Activated CD4-positive, alpha-beta T cell treated with anti-CD3 and anti-CD28 coated beads for 24 hours (primary cell): ENCODE measurements at places on chromosomes 4 and X.

- DNase-seq: no peak
These were observed 12.9 kb upstream of the CENPVL1 start for GRCh38 chrX:51697397-51697796.

GRCh38 chr4:107037199-107037584 lies 1.1 kb upstream of the DKK2 start:
- DNase-seq: no peak

DNA sequence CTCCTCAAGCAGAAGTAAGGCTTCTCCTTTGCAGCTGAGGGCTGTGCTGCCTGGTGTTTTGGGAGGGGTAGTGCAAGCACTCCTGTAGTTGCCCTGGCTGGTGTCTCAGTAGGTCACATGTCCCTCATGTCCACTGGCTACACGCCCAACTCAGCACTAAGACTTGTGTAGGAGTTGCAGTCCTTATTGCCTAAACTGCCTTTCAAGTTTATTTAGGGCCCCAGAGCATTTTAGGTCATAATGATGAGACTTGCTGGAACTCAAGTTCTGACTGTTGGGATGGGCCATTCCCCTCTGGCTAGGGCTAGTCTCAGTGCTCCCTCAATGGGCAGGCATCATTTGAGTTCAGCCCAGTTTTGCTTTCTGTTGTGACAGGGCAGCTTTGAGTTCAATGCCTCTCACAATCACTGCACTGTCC lies 44.1 kb downstream of the PPM1K start:
- DNase-seq: no peak

DNA sequence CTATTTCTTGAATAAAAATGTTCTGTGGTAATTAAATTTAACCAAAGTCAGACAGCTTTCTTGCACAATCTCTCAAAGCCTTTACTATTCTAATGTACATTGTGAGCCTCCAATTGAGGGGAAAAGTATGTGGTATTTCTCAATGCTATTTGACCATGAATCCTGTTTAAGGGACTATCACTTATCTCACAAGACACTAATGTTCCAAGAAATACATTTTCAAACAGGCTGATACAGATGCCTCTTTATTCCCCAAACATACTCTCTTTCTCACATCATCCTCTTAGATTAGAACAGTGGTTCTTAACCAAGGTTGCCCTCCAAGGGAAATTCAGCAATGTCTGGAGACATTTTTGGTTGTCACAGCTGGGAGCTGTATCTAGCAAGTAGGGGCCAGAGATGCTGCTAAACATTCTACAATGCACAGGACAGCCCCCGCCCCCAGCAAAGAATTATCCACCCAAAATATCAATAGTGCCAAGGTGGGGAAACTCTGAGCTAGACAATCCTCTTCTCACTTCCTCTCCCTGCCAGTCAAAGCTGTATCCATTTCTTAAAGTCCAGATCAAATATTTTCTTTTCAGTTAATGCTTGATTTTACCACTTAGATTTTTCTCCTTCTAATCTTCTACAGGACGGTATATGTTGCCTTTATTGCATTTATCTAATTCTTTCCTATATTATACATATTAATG lies 129.2 kb upstream of the TRIM2 start:
- DNase-seq: no peak

DNA sequence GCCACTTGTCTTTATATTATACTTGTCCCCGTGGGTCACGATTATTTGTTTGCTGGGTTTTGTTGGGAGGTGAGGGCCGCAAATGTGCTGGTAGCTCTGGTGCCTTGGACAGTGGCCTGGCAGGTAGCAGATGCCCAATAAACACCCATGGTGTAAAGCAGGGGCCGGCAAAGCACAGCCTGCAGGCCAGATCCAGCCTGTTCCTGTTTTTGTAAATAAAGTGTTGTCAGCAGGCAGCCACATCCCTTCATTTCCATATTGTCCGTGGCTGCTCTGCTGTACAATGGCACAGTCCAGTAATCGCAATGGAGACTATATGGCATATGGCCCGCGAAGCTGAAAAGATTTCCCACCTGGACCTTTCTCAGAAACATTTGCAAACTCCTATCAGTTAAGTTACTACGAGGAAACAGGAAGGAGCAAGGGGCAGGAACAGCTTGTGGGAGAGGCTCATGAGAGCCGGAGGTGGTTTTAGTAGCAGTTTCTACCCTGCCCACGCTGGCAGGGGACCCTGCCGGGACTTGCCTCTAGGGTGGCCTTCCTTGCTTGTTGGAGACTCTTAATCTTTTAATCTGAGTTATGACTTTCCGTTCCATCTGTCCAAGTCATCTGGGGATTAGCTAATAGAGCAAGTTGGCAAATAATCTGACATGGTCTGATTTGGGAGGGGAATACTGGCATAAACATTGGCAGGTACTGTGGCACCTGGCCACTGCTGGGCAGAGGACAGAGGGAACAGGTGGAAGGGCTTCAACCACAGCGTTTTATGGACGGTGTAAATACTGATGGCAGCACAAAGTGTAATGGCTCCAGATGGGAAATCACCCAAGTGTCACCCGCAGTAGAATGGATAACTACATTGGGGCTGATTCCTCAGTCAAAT lies 19.6 kb downstream of the CLCN4 start:
- DNase-seq: no peak

DNA sequence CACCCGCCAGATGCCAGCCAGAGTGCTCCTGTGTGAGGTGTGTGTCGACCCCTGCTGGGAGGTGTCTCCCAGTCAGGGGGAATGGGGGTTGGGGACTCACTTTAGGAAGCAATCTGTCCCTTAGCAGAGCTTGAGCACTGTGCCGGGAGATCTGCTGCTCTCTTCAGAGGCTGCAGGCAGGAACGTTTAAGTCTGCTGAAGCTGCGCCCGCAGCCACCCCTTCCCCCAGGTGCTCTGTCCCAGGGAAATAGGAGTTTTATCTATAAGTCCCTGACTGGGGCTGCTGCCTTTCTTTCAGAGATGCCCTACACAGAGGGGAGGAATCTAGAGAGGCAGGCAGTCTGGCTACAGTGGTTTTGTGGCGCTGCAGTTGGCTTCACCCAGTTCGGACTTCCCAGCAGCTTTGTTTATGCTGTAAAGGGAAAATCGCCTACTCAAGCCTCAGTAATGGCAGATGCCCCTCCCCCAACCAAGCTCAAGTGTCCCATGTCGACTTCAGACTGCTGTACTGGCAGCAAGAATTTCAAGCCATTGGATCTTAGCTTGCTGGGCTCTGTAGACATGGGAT lies 80.8 kb downstream of the CCSER1 start:
- no peak for DNase-seq

DNA sequence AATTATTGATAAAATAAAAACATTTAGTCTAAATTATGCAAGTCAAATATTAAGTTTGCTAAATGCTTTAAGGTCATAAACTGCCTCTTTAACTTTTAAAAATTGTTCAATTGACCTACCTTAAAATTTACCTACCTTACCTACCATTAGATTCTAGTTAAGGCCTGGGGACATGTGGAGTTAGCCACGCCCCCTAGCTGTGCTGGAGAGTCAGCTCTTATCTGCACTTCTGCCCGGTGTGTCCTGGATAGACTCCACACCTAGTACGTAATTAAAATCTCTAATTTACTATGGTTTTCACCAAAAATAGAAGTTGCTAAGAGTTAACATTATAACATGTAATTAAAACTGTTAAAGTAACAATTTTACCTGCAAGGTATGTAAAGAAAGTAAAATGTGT lies 22.7 kb downstream of the TENM3 start:
- no peak for DNase-seq

DNA sequence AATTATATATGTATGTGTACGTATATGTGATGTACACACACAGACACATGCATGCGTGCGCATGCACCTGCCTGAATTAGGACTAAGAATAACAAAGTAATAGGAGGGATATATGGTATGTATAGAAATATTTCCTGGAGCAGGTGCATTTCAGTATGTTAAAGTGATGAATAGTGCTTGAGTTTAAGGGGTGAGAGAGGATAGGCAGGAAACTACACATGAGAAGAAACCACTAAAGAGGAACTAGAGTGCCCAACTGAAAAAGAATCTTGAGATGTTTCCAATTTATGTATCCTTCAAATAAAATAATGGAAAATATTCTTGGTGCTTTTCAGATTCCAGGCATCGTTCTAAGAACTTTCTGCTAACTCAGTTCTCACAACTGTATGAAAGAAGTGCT lies 52.6 kb upstream of the UNC5C start:
- DNase-seq: no peak

- DNase-seq: no peak
These were observed 191.7 kb downstream of the TLL1 start for GRCh38 chr4:166064721-166065120.

DNA sequence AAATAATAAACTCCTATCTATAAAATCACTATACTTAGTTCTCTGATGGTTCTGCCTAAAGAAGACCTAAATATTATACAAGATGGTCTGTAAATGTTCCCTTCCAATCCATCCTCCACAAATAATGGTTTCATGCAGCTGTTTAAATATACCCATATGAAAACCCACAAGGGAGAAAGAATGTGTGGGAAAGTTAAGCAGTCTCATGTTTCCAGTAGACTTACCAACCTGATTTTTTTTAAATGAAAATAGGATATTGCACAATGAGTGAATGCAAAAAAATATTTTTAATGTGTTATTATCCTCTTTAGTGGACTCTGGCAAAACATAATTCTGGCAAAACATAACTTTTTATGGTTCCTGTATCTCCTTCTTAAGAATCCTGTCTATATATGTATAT lies 23.3 kb downstream of the CAMK2D start:
- no peak for DNase-seq

DNA sequence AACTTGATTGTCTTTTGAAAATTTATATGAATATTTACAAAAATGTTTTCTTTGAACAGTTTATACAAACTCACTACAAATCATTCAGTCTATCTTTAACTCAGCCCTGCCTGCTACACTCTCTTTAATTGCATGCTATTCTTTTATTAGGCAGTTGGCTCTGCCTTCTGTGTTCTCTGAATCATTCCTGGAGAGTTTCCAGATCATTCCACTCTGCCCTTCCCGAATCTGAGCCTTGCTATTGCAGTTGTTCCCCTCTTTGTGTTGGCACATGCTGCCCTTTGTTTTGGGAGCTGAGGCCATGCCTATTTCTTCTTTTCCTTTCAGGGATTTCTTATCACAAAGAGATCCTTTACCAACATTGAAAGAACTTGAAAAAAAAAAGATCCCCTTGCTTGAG lies 8.7 kb upstream of the TECRL start:
- DNase-seq: no peak

GRCh38 chr4:108814326-108814725 lies 51.5 kb upstream of the ETNPPL start:
- DNase-seq: no peak

GRCh38 chr4:174377613-174378012 lies 93.9 kb downstream of the CEP44 start:
- DNase-seq: no peak

- DNase-seq: no peak
These were observed 9.2 kb upstream of the EIF4E start for GRCh38 chr4:98937986-98938720.

DNA sequence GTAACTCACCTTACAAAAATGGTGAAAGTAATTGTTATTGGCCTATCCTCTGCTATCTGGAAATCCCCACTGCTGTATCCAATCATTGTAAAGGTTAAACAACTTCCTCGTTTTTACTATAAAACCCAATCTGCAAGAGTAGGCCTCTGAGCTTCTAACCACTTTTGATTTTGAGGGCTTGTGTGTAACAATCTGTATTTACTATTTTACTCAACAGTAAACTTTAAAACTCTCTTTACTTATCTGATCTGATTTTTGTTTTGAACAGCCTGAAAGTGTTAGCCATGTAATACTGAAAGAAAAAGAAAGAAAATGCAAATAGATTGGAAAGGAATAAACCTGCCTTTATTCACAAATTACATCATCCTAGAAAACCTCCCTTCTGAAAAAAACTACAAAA lies 63.1 kb downstream of the SLC10A7 start:
- DNase-seq: no peak

DNA sequence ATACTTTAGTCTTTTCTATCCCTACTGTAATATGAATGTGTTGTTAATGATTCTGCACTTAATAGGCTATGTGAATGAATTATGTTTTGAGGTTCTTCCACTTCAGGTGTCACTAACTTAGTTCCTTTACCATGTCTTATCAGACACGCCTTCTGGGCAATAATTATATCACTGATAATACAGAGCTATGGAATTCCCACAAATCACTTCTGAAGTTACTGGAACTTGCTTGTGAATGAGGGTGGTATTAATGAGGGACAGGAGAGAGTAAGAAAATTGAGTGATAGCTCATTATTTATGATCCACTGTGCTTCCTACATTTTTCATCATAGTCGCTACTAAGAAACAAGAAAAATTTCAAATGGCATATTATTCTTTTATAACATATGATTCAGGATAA lies 130.0 kb downstream of the PDLIM5 start:
- DNase-seq: no peak

DNA sequence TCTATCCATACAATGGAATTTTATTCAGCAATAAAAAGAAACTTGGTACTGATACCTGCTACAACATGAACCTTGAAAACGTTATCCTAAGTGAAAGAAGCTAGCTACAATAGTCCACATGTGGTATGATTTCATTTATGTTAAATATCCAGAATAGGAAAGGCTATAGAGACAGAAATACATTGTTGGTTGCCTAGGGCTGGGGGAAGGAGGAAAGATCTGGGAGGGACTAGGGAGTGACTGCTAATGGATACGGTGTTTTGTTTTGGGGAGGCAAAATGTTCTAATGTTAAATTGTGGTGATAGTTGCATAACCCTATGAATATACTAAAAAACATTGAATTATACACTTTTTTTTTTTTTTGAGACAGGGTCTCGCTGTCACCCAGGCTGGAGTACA lies 141.1 kb upstream of the ARX start:
- DNase-seq: no peak

GRCh38 chr4:14902342-14902741 lies 99.9 kb upstream of the CPEB2 start:
- DNase-seq: no peak

- no peak for DNase-seq
These were observed 224.0 kb downstream of the APBB2 start for GRCh38 chr4:40990236-40990898.

DNA sequence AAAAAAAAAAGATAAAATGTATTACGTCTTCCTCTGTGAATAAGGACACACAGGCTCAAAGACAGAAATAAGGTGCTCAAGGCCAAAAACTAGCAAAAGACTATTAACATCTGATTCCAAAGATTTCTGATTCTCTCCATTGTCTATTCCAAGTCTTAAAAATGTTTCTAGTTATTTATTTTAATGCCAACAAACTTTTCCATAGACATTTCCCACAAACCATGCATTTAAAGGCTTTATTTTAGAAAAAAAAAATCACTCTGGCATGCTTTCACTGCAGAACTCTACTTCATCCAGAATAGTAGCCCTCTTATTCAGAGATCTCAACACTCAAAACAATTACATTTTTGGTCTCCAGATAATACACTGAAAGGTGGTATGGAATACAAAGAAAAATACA lies 545.0 kb upstream of the TENM3 start:
- DNase-seq: no peak

GRCh38 chrX:42752730-42753129 lies 25.2 kb downstream of the PPP1R2C start:
- DNase-seq: no peak

GRCh38 chr4:129532573-129532972 lies 436.6 kb downstream of the C4orf33 start:
- DNase-seq: no peak
